ENCODE measurements at places on chromosomes 11 and 22.

DNA sequence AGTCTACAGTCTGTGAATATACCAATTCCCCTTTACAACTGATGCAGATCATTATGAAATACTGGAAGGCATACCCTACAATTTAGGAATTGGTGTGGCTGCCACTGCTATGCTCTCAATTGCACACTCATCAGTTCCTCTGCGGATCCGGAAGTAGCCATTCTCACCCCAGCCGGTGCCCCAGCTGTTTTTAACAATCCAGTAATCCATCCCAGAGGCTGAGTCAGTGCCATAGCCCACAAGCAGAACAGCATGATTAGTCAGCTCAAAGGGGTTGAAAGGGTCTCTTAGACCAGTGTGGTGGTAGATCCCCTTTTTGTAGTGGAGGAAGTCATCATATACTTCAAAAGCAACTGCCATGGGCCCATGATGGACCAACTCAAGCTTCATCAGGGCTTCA lies 43.6 kb downstream of the CTSC start:
- DNase-seq, result no peak

- no peak for DNase-seq
These were observed 732.7 kb downstream of the TBC1D22A start for GRCh38 chr22:47495110-47495509.

DNA sequence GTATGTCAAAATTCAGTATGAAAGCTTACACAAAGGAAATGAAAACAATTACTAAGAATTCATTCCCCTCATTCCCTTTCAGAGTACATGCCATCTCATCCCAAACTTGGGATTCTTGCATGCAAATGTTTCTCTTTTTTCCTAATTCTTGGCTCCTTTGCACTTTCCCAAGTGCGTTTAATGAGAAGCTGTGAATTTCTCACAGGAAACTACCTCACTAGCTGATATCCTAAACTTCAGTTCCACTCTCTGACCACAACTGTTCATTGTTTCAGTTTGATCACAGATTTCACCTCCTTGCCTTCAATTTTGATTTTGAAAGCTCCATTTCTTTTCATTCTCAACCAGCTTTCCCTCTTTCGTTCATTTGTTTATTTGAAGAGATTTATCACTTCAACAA lies 5.9 kb upstream of the ARL14EP start:
- no peak for DNase-seq

GRCh38 chr22:30005213-30005857 lies 74.9 kb upstream of the HORMAD2 start:
- DNase-seq, result peak; percentile 50

- no peak for DNase-seq
These were observed 41.5 kb upstream of the TP53I11 start for GRCh38 chr11:44992181-44992582.

DNA sequence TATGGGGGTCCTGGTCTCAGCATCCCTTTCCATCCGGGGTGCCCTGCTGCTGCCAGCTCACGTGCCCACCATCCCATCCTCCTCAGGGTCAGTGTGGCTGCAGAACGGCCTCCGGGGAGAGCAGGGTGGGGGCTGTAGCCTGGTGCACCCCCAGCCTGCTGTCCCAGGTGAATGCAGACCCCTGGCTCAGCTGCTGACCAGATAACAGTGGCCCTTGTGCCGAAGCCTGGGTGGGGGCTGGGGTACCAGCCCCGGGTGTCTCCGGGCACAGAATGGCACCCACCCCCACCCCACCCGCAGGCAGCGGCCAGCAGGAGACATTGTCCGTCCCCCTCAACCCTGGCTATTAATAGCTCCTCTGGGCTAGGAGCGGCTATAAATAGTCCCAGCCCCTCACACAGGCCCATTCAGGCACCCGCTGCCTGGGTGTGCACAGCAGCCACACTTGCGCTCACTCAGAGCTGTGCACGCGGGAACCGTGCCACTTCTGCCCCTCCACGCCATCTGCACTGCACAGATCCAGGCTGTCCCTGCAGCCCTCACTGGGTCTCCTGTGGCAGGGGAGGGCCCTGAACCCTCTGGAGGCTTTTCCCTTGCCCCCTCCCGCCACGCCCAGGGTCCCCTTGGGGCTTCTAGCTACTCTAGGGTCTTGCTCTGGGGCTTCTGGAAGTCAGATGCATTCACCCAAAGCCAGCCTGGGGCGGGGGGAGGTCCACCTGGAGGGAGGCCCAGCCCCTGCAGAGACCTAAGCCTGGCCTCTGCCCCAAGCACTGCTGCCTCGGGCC lies 18.7 kb downstream of the CRELD2 start:
- DNase-seq, result no peak

All from SW 1271 (cell line).